A549 treated with CORT108297 at 1 μM for 4 hours (cell line): ENCODE measurements at places on chromosomes 6 and 20. TPM values are rescaled to one million over a fixed set of nuclear protein-coding genes. Genes with fewer than 3 reads are reported as not detected.

The RAB44 gene
- 0.03 to 0.08 TPM (median 0.05 TPM) in 4 of 5 replicates, not detected in the other for total RNA-seq

The FARS2 gene
- total RNA-seq = 10.3 to 11.5 TPM (median 11.1 TPM) in 5 replicates

The SOD2 gene
- total RNA-seq = 145 to 202 TPM (median 184 TPM) in 5 replicates

The COL21A1 gene
- total RNA-seq = 0.72 to 1.1 TPM (median 0.76 TPM) in 5 replicates

The TENT5A gene
- total RNA-seq = 0.77 to 1.4 TPM (median 1.1 TPM) in 5 replicates

The GMDS gene
- 7.6 to 9.4 TPM (median 8.8 TPM) in 5 replicates for total RNA-seq

The CCDC170 gene
- total RNA-seq = 0.06 to 0.18 TPM (median 0.12 TPM) in 4 of 5 replicates, not detected in the other

The IL17F gene
- total RNA-seq = not detected in 5 replicates

The SLC17A1 gene
- total RNA-seq = 0.10 TPM in 1 of 5 replicates, not detected in the others

The LST1 gene
- 0.46 to 0.73 TPM in 2 of 5 replicates, not detected in the others for total RNA-seq

The GNRH2 gene
- 0.12 to 0.53 TPM (median 0.26 TPM) in 4 of 5 replicates, not detected in the other for total RNA-seq

The HLA-DMB gene
- 1.5 to 2.5 TPM (median 1.6 TPM) in 5 replicates for total RNA-seq

The ATP6V1G2 gene
- total RNA-seq = 0.54 to 1.1 TPM (median 0.67 TPM) in 5 replicates

The TMC2 gene
- total RNA-seq = not detected in 5 replicates

The KIFC1 gene
- 41.3 to 47.9 TPM (median 45.8 TPM) in 5 replicates for total RNA-seq

The TBX18 gene
- total RNA-seq = 16.3 to 23.7 TPM (median 20.5 TPM) in 5 replicates

The IL20RA gene
- total RNA-seq = 0.02 TPM in 1 of 5 replicates, not detected in the others

The MAP7 gene
- 24.3 to 31.9 TPM (median 31.5 TPM) in 5 replicates for total RNA-seq

The TCF15 gene
- not detected in 5 replicates for total RNA-seq

The DAAM2 gene
- total RNA-seq = not detected in 5 replicates

The MUC22 gene
- total RNA-seq = 0.02 to 0.03 TPM (median 0.02 TPM) in 3 of 5 replicates, not detected in the others

The BPIFB2 gene
- not detected in 5 replicates for total RNA-seq

The ANKS1A gene
- 5.9 to 8.0 TPM (median 7.1 TPM) in 5 replicates for total RNA-seq

The KCNK5 gene
- 0.91 to 1.6 TPM (median 1.2 TPM) in 5 replicates for total RNA-seq

The C4B gene
- 0.46 to 1.7 TPM (median 0.76 TPM) in 5 replicates for total RNA-seq

The GPX5 gene
- not detected in 5 replicates for total RNA-seq

The SAMD5 gene
- 0.60 to 0.84 TPM (median 0.79 TPM) in 5 replicates for total RNA-seq

The SUMO4 gene
- total RNA-seq = 0.11 TPM in 1 of 5 replicates, not detected in the others

The LAMA4 gene
- 1.5 to 2.0 TPM (median 1.7 TPM) in 5 replicates for total RNA-seq

The FUT9 gene
- total RNA-seq = not detected in 5 replicates

The ENPP3 gene
- total RNA-seq = not detected in 5 replicates

The FAM83C gene
- total RNA-seq = 0.04 to 0.10 TPM (median 0.06 TPM) in 4 of 5 replicates, not detected in the other

The C6orf47 gene
- 10.3 to 13.2 TPM (median 12.6 TPM) in 5 replicates for total RNA-seq

The SOX18 gene
- total RNA-seq = 1.1 to 2.4 TPM (median 2.0 TPM) in 5 replicates

The EEF1A1 gene
- 7,472 to 9,100 TPM (median 7,583 TPM) in 5 replicates for total RNA-seq

The SEMG1 gene
- total RNA-seq = not detected in 5 replicates

The MMP24OS gene
- total RNA-seq = 50.9 to 90.1 TPM (median 79.7 TPM) in 5 replicates

The CRISP3 gene
- total RNA-seq = not detected in 5 replicates

The F13A1 gene
- not detected in 5 replicates for total RNA-seq

The RBM24 gene
- 8.3 to 11.2 TPM (median 9.7 TPM) in 5 replicates for total RNA-seq

The PLN gene
- total RNA-seq = not detected in 5 replicates

The GSTA3 gene
- total RNA-seq = not detected in 5 replicates

The EPB41L1 gene
- 48.6 to 70.8 TPM (median 64.3 TPM) in 5 replicates for total RNA-seq

The TRIM40 gene
- total RNA-seq = not detected in 5 replicates

The SAPCD1 gene
- 2.7 to 4.9 TPM (median 4.1 TPM) in 5 replicates for total RNA-seq

The AK9 gene
- 0.98 to 2.0 TPM (median 1.2 TPM) in 5 replicates for total RNA-seq

The SLC24A3 gene
- 0.02 TPM in 1 of 5 replicates, not detected in the others for total RNA-seq

The MYCT1 gene
- total RNA-seq = 0.03 to 0.14 TPM (median 0.03 TPM) in 5 replicates

The PTK6 gene
- total RNA-seq = 2.2 to 3.5 TPM (median 3.2 TPM) in 5 replicates

The RPS18 gene
- 2,485 to 2,639 TPM (median 2,575 TPM) in 5 replicates for total RNA-seq
